NCI-H1417 (cell line): ENCODE measurements at places on chromosomes 2 and 18.

GRCh38 chr2:21754164-21754788, 630.5 kb downstream of the TDRD15 start:
- DNase-seq = no peak

DNA sequence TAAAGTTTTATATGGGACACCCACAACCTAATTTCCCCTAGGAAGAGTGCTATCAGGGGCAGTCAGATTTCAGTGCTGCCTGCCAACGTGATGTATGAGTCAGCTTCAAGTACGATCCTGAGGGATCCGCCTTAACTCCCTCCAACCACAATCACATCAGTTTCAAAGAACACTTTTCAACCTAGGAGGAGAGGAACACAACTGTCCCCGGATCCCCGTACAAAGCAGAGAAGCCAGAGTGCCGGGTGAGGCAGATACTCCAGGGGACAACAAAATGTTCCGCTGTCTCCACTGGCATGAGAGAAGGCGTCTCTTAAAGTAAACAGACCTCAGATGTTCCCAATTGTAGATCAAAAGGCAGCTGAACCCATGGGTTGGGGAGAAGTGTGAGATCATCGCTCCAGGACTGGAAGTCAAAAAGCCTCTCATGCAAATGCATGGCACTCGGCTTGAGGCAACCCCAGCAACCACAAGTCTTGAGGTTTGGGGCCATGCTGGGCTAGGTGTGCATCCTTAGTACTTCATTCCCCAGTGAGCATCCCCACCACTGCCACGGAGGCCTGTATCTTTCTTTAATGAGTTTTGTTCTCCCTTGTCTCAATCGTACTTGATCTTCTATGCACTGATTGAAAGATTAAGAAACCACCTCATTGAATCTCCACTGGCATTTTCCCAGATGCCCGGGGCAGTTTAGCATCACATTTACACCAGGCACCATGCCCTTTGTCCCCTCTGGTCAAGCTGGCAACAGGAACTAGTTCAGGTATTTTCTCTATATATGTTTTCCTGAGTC, 91.0 kb upstream of the CCBE1 start:
- DNase-seq = no peak

DNA sequence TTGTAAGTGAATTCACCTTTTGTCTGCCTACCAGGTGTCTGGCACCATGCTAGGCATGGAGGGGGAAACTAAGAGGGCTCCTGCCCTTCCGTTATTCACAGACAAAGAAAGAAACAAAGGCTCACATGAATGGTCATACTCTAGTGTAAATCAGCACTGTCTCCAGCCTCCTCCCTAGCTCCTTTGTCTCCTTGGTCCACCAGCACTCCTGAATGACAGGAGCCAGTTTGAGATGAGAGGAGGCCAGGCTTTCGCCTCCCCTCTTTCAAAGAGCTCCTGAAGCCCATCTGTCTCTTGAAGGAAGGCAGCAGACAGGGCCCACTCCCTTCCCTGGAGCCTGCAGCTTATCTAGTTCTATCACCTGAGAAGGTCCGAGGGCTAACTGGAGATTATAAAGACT, 18.7 kb downstream of the SATB2 start:
- DNase-seq = no peak

DNA sequence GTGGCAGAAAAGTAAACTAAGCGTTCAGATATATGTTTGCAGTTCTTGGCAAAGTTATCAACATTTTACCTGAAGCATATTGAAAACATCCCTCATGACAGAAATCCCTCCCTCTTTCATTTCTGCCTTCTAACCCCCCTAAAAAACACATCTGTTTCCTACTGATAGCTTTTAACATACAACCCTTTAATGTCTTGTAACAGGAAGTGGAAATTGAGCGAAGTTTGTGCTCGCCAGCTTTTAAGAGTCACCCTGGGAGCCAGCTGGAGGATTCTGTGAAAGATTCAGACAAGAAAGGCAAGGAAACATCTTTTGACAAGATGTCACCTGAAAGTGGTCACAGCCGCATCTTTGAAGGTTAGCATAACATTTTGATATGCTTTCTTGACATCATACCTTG, 247.4 kb downstream of the XIRP2 start:
- no peak for DNase-seq

GRCh38 chr2:113720167-113720566, 36.3 kb downstream of the SLC35F5 start:
- no peak for DNase-seq

GRCh38 chr2:129606496-129607270, 372.8 kb upstream of the RAB6C start:
- DNase-seq = no peak

DNA sequence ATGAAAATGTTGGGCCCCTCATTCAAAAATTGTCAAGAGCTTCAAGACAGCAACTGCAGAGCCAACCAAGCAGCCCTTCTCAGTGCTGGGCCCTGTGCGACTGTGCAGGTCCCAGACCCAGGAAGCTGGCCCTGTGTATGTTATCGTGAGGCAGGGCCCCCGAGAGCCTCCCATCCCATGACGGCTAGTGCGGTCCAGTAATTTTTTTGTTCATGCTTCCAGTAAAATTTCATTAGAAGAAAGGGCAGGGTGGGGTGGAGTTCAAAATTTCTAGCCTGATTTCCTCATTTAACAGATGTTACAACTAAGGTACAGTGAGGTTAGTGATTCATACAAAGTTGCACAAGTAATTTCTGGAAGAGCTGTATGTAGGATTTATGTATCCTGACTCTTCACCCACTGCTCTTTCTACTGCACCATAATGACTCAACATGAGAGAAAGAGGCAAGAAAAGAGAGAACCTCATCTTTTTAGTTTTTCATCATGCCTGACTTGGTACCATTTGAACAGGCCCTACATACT, 105.5 kb downstream of the ZEB2 start:
- DNase-seq = no peak

DNA sequence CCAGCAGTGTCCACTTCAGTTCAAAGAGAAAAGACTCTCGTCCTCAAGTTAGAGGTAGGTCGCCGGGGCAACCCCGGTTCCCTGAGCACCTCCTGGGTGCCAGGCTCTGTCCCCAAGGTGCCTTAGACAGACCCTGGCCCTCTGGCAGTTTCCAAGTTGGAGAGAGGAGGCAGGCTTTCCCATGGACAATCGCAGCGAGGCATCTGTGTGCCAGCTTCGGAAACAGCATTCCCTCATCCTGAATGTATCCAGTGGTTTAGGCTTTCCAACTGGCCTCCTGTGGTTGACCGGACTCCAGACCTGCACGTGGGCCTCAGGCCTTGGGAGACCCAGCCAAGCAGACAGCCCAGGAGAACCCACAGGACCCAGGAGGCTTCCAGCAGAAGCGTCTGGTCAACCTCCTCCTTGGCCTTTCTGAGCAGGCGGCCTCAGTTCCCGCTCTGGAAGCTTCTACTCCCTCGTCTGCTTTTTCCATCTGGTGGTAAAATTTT, 70.3 kb downstream of the KCNF1 start:
- no peak for DNase-seq

DNA sequence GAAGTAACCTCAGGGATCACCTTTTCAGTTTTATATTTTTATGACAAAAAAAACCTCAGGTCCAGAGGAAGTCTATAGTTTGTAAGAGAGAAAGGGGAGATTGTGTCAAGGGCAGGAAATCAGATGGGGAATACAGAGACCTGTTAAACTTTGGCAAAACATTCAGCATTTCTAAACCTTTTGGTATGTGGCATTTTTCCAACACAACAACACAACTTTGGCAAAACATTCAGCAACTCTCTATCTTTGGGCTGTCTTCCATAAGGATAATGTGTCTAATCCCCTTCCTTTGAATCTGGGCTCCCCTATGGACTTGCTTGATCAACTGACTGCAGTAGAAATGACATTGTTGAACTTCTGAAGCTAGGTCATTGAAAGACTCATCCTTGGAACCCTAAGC, 220.6 kb upstream of the CCDC68 start:
- DNase-seq = no peak

DNA sequence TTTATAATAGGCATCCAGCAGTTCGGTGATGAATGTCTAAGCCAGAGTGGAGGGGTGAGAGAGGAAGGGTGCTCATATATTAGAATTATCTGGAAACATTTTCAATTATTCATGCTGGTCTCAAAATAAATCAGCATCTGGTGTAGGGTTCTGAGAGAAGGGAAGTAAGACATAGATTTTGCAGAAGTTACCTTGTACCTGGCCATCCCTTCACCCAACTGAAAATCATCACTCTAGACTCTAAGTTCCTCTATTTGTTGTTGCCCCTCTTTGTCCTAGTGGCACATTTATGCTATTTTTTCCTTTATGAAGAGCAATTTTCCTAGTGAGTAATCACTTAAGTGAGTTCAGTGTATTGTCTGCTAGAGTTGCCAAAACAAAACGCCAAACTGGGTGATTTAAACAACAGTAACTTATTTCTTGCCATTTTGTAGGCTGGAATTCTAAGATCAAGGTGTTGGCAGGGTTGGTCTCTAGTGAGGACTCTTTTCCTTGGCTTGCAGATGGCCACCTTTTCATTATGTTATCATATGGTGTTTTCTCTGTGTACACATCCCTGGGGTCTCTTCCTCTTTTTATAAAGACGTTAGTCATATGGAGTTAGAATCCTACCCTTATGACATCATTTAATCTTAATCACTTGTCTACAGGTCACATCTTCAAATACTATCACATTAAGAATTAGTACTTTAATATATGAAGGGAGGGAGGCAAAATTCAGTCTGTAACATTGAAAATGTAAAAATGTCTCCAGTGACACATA, 129.9 kb upstream of the KLHL14 start:
- no peak for DNase-seq

DNA sequence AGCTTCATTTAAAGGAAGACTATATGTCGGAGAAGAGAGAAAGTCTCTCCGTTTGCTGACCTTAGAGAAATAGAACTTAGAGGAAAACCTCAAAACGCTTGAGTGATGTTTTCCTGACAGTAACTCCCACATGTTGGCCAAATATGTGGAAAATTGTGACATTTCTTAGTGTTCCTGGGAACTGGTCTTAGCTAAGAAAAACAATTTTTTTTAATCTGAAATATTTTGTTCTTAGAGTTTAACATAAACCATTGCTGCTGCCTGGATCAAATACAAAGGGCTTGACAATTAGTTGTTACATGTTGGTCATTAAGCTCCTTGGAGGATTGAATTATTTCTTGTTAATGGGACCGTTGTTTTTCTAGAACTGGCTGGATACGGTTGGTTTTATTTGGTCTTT, 16.3 kb downstream of the DYNC2LI1 start:
- no peak for DNase-seq

DNA sequence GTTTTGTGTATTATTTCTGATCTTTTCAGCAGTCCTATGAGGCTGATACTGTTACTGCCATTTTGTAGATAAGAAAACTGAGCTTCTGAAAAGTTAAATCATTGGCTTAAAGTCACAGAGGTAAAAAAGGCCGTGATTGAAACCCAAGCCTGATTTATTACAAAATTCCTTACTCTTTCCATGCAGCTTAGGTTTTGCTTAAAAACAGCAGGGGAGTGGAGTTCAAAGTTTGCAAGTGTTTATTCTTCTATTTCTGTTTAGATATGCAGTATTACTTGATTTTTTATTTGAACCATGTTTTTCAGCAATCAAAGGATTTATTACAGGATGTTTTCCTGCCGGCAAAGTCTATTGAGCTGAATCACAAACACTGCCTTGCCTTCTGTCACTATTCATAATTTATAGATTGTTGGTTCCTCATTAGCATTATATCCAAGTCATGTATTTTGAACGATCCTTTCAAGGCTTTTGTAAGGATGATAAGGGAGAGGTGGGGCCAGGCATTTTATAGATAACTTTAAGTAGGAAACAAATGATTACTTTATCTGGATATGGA, 31.9 kb upstream of the MSTN start:
- DNase-seq = no peak

DNA sequence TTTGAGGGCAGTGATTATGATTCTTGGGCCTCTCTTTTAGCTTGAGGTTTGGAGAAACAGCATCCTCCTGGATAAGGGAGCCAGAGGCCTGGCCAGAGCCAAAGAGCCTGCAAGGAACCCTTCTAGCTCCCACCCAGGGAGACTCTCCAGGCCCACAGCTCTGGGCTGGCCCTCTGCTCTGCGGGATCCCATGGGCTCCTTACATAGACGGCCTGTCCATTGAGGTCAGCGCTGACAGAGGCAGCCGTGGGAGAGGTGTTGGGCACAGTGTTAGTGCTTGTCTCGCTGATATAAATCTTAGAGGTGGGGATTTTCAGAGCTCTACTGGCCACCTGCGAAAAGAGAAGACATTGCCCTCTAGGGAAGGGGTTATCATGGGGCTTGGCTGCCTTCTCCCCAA, 67.2 kb downstream of the XDH start:
- no peak for DNase-seq

GRCh38 chr2:161486111-161486510, 70.0 kb downstream of the TBR1 start:
- no peak for DNase-seq

DNA sequence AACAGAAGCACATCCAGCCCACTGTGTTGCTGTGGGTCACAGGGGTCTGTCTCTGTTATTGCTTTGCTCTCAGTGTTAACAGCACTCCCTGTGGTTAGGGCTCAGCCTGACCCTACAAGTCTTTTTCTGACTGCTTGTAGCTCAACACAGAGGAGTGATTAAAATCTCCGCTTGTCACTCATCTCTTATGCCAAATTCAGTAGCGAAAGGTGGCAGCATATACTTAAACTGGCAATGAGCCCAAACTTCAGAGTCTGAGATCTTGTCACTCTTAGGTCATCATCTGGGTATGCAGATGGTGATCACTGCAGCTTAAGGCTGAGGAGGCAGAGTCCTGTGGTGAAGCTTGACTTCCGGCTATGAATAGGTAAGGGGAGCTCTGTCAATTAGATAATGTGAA, 63.3 kb upstream of the CSRNP3 start:
- no peak for DNase-seq

DNA sequence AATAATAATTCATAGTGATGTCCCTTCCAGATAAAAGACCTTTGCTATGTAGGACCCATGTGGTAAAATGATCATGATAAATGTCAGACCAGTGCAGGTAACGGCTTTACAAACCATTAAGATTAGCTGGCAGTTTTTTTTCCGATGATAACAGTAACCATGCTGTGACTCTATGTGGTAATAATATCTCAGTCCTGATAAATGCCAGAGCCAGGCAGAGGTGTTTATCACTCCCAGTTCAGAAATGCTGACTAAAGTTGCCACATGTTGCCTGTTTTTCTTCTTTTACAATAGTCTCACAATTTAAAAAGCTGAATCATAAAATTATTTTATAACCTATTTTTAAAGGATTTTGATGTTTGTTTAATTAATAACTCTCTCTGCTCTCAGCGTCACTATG, 565.1 kb downstream of the ARHGAP15 start:
- peak; percentile 13 for DNase-seq

GRCh38 chr18:9321736-9322135, 12.8 kb upstream of the TWSG1 start:
- DNase-seq = no peak

DNA sequence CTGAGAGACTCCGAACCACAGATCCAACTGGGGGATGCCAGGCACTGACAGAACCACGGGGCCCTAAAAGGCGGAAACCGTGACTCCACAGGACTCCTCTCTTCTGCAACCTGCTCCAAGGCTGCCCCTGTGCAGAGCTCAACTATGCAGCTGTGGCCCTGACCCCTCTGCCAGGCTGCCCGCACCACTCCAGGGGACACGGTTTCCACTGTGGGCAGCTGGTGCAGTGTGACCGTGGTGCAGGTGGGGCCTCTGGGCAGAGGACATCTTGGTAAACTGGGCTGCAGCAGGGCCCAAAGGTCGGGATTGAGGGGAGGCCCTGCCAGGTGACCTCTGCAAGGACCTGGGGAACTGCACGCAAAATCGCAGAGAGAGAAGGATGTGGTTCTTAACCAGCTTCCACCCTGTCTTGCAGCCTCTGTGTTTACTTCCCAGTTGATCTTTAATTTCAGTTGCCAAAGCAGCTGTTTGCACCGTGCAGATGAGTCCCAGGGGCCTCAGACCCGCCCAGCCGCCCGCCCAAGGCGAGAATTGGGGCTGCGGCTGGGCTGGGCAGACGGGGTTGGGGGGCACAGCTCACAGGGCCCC, 104.6 kb upstream of the CTDP1 start:
- no peak for DNase-seq
